HS-5 (cell line): ENCODE measurements at places on chromosomes 2 and 18.

DNA sequence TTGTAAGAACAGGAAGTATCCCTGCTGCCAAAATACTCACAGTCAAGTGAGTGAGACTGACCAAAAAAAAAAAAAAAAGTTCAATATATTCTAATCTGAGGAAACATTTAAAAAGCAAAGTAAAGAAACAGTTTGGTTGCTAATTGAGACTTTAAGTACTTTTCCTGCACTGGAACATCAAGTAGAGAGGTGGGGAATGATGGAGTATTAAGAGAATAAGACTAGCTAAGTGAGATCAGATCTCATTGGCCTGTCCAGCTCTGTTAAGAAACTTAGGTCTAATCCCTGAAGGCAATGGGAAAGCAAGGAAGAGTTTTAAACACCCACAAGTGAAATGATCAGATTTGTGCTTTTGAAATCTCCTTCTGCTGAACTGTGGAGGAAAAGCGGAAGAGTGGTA, 27.8 kb upstream of the MAP4K3 start:
- no peak for DNase-seq

GRCh38 chr18:48605408-48605845, 66.6 kb downstream of the CTIF start:
- no peak for DNase-seq

GRCh38 chr18:78934003-78934402, 45.6 kb upstream of the SALL3 start:
- no peak for DNase-seq

- DNase-seq, result no peak
These were observed 125.8 kb downstream of the THSD7B start for GRCh38 chr2:136891100-136891499.

DNA sequence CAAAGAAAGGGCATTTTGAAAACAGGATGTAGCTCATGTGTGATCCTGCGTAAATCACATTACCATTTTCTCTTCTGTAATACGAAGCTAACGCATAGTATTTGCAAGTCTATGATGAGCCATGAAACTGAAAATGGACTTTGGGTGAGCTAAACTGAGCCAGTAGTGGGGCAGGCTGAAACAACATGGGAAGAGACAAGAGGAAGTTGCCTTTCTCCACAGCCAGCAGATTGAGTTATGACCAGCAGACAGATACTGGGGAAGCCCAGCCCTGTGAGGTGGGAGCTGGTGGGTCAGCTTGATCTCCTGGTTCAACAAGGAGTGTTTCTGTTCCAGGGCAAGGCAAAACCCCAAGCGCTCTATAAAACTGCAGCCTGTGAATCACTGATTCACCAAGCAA, 11.8 kb downstream of the CYRIA start:
- no peak for DNase-seq

GRCh38 chr2:134138115-134138514, 115.8 kb upstream of the MGAT5 start:
- DNase-seq, result no peak

DNA sequence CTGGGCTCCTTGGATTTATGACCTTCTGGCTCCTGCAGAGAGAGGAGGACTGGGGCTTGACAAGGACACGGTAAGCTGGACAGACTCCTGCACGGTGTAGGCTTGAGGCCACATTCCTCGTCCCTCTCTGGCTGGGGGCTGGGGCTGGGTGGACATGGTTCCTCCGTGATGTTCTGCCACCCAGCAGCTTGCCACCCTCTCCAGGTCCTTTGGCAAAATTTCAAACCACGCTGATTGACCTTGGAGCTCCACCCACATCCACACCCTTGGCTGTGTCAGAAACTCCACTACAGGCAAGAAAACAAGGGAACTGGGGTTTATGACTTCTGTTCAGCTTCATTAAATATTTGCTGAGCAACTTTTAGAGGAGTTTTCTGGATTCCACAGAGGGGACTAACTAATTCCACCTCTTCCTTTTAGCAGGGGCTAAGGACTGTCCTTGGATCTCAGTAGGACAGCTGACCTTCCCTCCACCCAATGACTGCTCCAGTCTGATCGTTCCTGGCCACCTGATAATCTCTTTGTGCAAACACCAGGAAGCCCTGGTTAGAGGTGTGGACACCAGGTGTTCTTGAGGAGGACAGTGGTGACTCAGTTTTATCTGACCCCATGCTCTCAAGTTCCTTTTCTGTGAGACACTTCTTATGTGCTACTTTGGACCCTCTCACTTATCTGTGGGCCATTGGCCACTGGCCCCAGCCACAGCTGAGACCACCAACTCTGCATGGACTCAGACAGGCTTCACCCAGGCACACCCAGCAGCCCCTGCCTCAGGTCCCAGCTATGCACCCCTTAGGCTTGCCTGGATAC, 29.3 kb downstream of the GPR55 start:
- no peak for DNase-seq

- no peak for DNase-seq
These were observed 58.7 kb upstream of the MYCN start for GRCh38 chr2:15881676-15882075.

DNA sequence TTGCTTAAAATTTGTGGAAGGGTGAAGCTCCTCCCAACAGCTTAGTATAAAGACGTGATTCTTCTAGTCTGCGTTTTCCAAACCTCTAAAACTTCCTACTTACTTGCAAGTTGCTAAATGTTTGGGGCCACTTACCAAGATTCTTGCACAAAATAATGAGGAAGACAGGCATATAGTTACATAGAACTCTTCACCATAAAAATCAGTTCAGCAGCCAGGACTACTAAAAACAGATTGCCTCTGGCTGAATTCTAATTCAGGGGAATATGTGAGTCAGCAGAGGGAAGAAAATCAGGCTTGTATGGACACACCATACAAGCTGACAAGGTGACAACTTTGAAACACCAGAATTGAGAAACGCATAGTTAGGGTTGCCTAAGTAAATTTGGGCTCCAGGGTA, 2.8 kb upstream of the PEX13 start:
- no peak for DNase-seq

GRCh38 chr2:637804-638203, 39.4 kb downstream of the TMEM18 start:
- no peak for DNase-seq

- no peak for DNase-seq
These were observed 162.6 kb downstream of the SS18 start for GRCh38 chr18:25927830-25928229.

DNA sequence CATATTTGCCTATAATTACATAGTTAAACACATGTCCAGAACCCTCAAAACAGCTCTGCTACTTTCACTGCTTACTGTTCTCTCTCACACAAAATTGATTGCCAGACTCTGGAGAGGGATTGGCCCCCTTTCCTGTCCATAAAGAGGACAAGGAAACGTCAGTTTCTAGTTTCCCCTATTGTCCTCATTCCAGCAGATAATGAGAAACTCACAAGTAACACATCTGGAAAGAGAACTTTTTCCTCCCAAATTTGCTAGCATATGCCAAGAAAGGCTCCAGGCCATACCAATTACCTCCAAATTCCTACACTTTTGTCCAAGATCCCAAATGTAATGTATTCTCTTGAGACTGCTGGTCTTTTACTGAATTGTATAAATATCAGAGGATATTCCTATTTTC, 200.5 kb downstream of the EXOC6B start:
- DNase-seq, result no peak

- DNase-seq, result no peak
These were observed 269.0 kb downstream of the TFCP2L1 start for GRCh38 chr2:121015971-121016485.

- no peak for DNase-seq
These were observed 8.9 kb upstream of the ASB18 start for GRCh38 chr2:236273126-236273525.

DNA sequence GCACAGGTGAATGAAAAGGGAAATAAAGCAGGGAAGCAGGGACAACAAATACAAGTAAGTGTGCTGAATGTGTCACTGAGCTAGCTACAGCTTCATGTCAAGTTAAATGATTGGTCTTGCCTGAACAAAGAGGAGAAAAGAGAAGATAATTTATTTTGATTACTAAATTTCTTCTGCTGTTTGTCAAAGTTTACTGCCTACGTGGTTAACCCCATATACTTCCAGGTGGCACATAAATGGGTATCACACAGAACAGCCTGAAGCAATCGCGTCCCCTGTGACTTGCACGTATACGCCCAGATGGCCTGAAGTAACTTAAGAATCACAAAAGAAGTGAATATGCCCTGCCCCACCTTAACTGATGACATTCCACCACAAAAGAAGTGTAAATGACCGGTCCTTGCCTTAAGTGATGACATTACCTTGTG, 434.2 kb downstream of the LRRTM4 start:
- DNase-seq, result no peak

DNA sequence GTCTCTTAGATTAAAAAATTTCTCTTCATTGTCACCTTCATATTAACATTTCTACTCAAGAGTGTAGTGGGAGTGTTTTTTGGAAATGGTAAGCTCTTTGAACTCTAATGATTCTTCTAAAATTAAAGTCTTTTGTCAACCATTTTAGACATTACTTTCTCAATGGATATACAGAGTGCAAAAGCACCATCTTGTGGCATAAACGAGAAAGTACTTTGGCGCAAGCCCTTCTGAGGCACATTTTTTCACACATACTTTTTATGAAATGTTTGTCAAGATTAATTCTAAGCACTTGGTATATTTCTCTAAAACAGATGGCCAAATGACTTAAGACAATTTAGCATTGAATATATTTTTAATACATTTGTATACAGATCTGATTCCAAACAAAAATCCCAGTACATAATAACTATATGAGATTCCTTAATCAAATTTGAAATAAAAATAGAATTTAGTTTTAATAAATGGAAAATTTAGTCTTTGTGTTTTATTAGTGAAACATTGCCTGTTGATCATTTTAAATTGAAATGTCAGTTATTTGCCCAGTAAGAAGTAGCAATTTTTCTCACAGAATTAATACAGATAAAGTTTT, 63.3 kb upstream of the GALNT5 start:
- no peak for DNase-seq

GRCh38 chr2:220078439-220078838, 451.0 kb downstream of the SLC4A3 start:
- DNase-seq, result no peak

- peak; percentile 83 for DNase-seq
These were observed at the start of gene ZSWIM2 for GRCh38 chr2:186848873-186849578. Gene ZSWIM2 (minus strand): TSS chr2:186849170. CDS start chr2:186849130, 40 bp downstream.

DNA sequence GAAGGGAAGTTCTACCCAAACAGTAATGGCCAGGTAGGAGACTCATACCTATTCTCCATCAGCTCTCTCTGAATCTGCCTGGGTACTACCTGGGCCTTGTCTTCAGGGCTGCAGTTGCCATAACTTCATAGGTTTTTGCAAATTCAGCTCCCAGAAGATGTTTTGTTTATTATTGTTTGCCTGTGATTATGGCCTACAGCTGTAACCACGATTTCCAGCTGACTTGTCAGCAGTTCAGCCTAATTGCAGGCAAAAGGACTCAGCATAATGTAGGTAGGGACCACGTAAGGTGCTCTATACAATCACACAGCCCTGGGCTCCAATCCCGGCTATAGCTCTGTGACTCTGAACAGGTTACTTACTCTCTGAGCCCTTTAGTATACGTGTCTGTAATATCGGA, 187.0 kb upstream of the FN1 start:
- DNase-seq, result no peak

DNA sequence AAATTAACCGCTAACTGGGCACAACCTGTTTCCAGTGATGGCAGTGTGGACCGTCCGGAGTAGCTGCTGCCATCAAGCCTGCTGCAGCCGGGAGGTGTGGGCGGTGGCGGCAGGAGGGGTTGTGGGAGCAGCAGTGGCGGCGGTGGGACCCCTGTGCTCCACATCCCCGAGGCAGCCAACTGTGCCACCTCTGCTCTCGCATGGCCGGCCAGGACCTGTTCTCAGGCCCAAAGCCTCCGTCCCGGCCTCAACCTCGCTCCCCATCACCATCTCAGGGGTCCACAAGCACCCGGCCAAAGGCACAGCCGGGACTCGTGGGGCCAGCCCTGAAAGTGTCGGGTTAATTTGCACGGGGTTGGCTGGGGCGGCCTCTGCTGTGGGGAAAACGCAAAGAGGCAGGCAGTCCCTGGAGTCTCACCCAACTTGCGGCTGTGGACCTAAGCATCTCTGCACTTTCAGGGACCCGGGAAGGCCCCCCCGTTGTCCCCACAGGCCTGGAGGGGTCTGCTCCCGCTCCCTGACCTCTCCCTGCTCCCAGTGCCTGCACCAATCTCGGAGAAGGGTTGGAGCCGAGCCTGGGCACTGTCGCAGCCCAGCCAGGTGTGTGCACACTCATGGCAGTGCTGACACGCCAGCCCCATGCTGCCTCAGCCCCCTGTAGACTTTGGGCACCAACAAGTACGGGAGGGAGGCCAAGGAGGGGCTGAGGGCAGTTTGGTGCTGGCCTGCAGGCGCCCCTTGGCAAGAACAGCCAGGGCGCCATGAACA, 44.4 kb upstream of the PEX13 start:
- no peak for DNase-seq

DNA sequence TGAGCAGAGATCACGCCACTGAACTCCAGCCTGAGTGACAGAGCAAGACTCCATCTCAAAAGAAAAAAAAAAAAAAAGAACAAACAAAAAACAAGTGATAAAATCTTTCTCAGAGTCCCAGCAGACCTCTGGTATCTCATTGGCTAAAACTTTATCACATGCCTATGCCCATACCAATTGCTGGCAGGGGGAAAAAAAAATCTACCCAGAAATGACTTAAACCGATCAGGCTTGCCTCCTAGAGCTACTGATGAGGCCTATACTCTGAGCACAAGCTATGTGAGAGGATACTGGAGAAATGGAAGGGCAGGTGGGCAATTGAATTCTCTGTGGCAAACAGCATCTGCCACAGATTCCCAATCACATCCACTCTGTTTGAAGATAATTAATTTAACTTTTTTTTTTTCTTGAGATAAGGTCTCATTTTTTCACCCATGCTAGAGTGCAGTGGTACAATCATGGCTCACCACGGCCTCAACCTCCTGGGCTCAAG, 49.0 kb downstream of the FBXO36 start:
- DNase-seq, result no peak

DNA sequence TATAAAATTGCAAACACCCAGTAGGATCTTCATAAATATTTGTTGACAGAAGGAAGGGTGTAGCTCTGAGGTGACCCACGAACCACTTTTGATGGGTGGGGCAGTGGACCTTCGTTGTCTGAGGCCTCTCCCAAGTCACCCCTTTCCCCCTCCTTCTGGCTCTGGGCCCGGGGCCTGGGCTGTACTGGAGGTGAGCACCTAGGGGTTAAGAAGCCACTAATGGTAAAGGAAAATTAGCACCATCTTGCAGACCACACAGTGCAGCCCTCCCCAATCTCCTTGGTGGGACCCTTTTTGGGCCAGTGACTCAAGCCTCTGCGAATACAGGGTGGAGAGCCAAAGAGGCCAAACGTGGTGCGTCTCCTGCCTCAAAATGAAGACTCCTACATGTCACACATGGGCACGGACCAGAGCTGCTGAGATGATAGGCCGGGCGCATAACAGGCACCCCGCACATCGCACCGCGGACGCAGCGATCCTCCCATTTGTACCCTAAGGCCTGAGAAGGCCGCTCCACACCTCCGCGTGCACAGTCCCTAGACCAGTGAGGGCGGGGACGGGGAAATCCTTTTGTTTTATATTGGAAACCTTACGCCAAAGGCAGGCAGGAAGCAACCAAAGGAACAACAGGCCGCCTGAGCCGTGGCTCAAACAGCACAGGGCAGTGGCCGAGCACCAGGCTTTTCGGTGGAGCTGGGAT, 31.9 kb upstream of the ATP6V1B1 start:
- DNase-seq, result no peak
